ENCODE measurements at places on chromosomes 2 and 18. TPM values are rescaled to one million over a fixed set of nuclear protein-coding genes. Genes with fewer than 3 reads are reported as not detected.

DNA sequence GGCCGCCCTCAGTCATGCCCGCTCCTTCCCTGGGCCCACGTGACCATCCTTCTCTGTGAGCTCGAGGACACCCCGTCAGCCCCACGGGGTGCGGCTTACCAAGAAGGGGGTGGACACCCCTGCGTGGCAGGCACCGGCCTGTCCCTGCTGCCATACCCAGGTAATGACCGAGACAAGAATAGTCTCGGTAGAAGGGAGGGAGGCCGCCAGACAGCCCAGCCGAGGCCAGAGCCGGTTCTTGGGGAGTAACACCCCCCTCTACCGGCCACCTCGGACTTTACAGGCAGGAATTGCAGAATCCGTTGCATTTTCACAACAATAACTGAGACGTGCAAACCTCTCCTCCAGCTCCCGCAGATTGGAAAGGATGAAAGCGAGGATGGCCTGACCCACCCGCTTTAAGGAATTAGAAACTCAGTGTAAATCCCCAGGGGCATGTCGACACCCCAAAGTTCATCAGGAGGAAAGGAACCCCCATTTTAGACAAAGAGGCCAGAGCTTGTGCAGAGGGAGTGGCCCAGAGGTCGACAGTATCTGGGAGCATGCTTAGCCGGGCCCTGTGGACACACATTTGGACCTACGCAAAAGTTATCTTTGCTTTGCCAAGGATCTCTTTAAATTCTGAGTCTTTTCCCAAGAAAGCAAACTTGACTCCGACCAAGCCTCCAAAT lies 60.1 kb upstream of the GLI2 start:
- peak; percentile 55 for DNase-seq
- H3K36me3 ChIP-seq, result no peaks in the 10 kb centered on the region
- H3K4me3 ChIP-seq, result no peak overlapping the region
- H3K27ac ChIP-seq, result no peak overlapping the region

DNA sequence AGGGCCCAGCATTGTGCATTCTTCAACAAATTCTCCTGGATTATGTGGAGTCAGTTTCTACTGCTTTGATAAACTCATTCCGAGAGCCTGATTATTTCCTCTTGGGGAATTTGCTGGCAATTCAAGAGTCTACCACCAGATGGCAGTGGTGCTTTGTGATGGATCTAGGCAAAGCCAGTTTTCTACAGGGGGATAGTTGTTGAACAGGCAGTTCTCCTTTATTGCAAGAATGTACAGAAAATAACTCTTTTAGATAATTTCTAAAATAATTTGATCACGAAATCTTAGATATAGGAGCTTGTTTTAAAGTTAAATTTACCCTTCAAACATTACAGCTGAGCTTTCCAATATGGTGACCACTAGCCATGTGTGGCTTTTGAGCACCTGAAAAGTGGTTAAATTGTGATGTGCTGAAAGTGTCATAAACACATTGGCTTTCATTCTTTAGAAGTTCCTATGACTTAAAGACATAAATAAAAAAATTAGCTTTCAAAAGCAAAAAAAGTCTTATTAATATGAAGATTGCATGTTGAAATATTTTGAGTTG lies 66.7 kb upstream of the HAAO start:
- no peaks in the 10 kb centered on the region for H3K4me1 ChIP-seq
- no peaks in the 10 kb centered on the region for H3K36me3 ChIP-seq
- no peaks in the 10 kb centered on the region for H3K27me3 ChIP-seq
- H3K27ac ChIP-seq, result no peak overlapping the region
- DNase-seq, result peak; percentile 56

Gene OTOS
- not detected for total RNA-seq

GRCh38 chr2:232721882-232722281 lies 24.8 kb downstream of the GIGYF2 start:
- no peaks in the 10 kb centered on the region for H3K27me3 ChIP-seq
- H3K4me3 ChIP-seq, result no peak overlapping the region
- no peaks in the 10 kb centered on the region for H3K4me1 ChIP-seq
- no peaks in the 10 kb centered on the region for H3K36me3 ChIP-seq
- DNase-seq, result no peak

Gene NTSR2
- total RNA-seq, result not detected

- no peak overlapping the region for H3K4me3 ChIP-seq
- no peaks in the 10 kb centered on the region for H3K36me3 ChIP-seq
- H3K4me1 ChIP-seq, result no peaks in the 10 kb centered on the region
- no peaks in the 10 kb centered on the region for H3K27me3 ChIP-seq
Observed at GRCh38 chr2:197626965-197627625, 48.3 kb downstream of the RFTN2 start.

DNA sequence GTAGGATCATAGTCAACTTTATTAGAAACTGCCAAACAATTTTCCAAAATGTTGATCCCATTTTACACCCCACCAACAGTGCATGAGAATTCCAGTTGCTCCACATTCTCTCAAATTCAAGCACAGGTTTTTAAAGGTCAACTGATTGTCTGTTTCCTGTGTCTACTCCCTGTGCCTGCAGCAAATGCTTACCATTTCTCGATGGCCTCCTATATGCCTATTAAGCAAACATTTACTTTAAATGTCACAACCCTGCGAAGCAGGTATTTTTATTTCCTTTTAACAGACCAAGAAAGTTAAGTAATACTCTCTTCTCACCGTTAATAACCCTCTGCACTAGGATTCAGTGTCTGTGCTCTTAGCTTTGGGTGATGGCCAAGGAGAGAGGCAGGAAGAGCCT lies 163.8 kb upstream of the EPB41L3 start:
- no peak overlapping the region for H3K4me3 ChIP-seq
- H3K27ac ChIP-seq, result no peak overlapping the region
- H3K4me1 ChIP-seq, result no peaks in the 10 kb centered on the region
- no peaks in the 10 kb centered on the region for H3K27me3 ChIP-seq

GRCh38 chr2:169860149-169860548 lies 32.9 kb downstream of the UBR3 start:
- H3K4me1 ChIP-seq, result no peaks in the 10 kb centered on the region
- no peaks in the 10 kb centered on the region for H3K36me3 ChIP-seq
- no peak overlapping the region for H3K27ac ChIP-seq
- H3K27me3 ChIP-seq, result no peaks in the 10 kb centered on the region

DNA sequence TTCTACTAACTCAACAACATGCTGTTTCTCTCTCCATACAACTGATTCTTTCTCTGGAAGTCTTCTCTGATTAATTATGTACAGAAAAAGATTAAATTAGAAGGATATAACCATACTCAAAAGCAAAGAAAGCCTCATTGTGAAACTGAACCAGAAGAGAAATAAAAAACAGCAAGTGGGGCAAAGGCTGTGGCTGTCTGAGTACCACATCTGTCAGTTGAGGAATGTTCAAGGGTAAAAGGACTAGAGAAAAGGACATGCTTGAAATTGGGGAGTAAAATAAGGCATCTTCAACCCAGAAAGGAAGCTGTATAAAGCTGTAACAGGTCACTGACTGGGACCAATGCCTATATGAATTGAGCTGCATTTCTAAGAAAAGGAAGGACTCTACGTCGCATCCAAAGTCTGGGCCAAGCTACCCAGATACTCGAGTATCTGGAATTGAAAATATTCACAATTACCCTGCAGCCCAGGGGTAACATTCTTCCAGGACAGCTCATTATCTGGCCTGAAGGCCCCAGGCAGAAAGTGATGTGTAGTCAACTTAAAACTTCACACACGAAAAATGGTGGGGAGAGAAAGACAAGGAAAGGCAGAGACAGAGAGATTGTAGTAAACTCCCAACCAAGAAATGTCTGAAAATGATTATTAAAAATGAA lies 356.0 kb upstream of the GALNT5 start:
- no peaks in the 10 kb centered on the region for H3K36me3 ChIP-seq
- no peak overlapping the region for H3K27ac ChIP-seq
- H3K27me3 ChIP-seq, result no peaks in the 10 kb centered on the region
- no peaks in the 10 kb centered on the region for H3K4me1 ChIP-seq

Gene LCT
- not detected for total RNA-seq

DNA sequence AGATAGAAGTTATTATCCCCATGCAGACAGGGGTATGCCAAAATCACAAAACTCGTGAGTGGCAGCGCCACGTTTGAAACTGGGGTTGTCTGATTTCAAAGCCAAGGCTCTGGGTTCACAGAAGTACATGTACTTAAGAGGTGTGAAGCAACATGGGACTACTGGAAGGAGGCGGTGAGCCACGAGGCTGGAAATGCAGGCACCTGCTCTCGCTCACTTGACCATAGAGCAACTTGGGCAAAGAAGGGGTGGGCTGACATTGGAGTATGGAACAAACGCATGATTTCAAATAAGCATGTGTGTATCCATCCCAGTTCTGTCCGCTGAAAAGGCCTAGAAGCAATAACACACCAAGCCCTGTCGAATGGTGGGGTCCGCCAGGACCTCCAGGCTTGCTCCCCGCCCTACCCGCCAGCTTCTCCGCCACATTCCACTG lies 593 bp upstream of the ACTR2 start:
- H3K27ac ChIP-seq, result peak overlapping the region; percentile 96
- peak overlapping the region; percentile 95 for H3K4me3 ChIP-seq
- peak; percentile 20 for DNase-seq
- peaks cover 28% of the 10 kb centered on the region for H3K4me1 ChIP-seq
- H3K27me3 ChIP-seq, result no peaks in the 10 kb centered on the region
- H3K36me3 ChIP-seq, result no peaks in the 10 kb centered on the region

DNA sequence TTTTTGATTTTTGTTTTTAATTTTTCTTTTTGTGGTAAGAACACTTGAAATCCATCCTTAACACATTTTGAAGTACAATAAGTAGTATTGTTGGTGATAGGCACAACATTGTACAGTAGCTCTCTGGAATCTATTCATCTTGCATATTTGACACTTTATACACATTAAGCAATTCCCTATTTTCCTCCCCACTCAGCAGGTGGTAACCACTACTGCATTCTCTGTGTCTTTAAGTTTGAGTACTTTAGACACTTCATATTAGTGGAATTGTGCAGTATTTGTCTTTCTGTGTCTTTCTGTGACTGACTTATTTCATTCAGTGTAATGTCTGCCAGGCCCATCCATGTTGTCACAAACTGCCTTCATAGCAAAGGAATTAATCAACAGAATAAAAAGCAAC lies 471.7 kb upstream of the CDH20 start:
- H3K36me3 ChIP-seq, result no peaks in the 10 kb centered on the region
- H3K27ac ChIP-seq, result no peak overlapping the region
- DNase-seq, result no peak
- H3K27me3 ChIP-seq, result no peaks in the 10 kb centered on the region
- H3K4me1 ChIP-seq, result no peaks in the 10 kb centered on the region
- no peak overlapping the region for H3K4me3 ChIP-seq

Gene RNF125
- total RNA-seq, result 2.1 TPM
